ENCODE measurements at places on chromosomes 7 and 10.

- DNase-seq = no peak
Measured at GRCh38 chr10:72886621-72887020, 6.9 kb upstream of the OIT3 start.

DNA sequence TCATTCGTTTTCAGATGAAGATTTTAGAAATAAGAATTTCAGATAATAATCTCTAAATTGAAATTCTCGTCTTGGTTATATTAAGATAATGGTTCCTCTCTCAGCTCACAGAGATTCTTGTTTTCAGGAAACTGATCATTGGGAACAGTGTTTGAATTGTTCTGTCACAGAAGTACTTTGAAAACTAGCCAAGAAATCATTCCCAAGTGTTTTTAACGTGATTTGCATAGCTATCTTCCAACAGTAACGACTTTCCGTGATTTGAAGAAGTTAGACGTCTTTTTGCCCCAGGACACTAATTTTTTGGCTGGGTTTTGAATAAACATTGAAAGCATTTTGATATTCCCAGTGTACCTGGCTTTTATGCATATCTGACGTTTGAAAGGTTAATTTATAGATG, 116.0 kb downstream of the CDCA7L start:
- DNase-seq = no peak

DNA sequence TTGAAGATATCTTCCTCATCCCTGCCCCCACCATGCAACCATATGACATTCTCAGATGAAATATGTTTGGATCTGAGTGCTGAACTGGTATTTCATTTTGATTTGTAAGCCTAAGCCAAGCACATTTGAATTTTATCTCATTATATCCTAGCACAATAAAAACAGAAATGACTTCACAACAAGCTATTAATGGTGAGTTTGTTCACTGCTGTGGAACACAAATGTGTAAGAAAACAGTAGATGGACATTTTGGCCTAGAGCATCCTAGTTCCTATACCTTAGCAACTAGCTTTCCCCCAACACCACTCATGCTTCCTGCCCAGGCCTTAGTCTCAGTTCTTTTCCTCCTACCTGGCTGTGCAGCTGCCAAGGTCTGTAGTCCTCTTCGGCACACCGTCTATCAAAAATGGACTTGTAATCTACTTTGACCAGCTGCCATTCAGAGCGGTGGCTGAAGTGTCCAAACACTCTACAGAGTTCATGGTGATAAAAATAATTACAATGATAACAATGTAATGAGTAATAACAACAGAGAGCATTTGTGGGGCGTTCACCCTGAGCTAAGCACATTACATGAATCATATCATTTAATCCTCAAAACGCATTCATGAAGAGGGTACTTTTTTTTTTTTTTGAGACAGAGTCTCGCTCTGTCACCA, 491.9 kb downstream of the SORCS1 start:
- DNase-seq = no peak

- no peak for DNase-seq
Measured at GRCh38 chr7:51262796-51263531, 53.6 kb downstream of the COBL start.

- DNase-seq = no peak
Measured at GRCh38 chr10:3090914-3091787, 23.8 kb downstream of the PFKP start.

- DNase-seq = no peak
Measured at GRCh38 chr7:45944058-45944457, 23.0 kb upstream of the IGFBP3 start.

Measured in KBM-7 (cell line).